ENCODE measurements at places on chromosomes 5 and 9.

DNA sequence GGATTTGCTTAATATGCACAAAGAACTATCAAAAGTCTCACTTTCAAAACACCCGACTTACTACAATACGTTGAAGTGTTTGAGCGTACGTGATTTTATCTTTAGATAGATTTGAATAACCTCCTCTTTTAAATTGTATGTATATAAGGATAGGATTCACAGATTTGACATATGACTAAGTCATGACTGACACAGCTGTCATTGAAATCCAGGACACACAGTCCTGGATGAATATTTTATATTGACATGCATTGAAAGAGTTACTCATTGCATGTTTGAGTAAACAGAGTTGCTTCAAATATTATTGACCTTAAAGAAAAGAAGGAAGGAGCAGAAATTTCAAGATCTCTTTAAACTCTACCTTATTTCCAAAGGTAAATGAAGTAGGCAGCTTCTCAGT lies 3.3 kb downstream of the MUSK start:
- no peak for DNase-seq

DNA sequence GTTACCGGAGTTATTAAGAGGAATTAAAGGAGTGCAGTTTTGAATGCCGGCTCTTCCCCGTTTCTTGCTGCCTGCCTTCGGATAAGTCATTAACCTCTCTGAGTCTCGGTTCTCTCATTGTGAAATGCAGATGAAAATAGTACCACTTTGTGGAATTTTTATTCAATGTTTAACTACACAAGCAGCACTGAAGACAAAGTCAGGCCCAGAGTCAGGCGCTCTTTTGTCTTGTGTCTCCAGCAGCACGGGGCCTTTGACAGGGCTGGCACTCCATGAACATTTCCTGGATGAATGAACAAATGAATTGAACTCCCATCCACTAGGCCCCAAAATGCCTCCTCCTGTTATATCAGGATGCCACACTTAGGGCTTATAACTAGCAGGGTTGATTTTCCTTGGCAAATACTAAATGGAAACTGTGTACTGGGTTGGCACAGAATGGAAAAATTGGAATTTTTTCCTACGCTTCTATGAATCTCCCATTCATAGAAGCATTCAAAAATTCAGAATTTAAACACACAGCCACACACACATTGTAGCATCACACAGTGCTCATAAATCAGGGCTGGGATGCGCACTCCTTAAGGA lies 332.8 kb downstream of the MLLT3 start:
- DNase-seq, result no peak

- DNase-seq, result no peak
Measured at GRCh38 chr5:158045696-158046095, 186.8 kb upstream of the CLINT1 start.

DNA sequence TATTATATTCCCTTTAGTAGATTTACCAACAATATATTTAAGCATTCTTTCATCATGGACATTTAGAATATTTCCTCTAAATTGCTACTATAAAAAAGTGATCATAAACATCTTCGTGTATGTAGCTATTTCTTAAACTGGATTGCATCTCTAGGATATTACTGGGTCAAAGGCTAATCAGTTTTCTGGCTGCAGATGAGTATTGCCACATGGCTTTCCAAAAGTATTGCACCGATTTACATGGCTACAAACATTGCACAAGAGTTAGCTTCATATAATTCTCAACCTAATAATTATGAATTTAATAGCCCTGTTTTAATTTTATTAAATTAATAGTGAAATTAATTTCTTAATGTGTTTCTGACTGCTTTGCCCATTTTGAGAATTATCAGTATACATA lies 183.4 kb downstream of the DMRT2 start:
- DNase-seq, result no peak

DNA sequence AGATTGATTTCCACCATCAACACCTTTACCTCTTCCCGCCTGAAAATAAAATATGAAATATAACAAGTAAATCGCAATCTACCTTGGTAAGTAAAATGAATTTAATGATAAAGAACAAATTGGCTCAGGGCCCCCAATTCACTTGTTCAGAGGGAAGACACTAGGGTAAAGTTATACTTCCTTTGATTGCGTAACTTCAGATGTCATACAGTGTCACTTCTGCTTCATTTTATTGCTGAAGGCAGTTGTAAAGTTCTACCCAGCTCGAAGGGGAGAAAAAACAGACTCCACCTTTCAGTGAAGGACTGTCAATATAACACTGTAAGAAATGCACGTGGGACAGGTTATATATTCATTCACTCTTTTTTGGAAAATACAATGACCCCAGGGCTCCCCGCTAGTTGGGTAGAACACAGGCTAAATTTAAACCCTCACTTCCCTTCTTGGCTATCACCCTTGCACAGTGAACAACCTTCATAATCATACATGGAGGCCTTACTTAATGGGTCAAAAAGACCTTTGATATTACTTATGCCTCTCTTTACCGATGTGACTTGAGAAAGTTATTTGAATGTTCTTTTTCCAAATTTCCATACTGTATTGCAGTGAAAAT lies 848.8 kb downstream of the MAT2B start:
- DNase-seq, result no peak

GRCh38 chr9:84493284-84493947 lies 152.9 kb upstream of the SLC28A3 start:
- DNase-seq, result no peak

- DNase-seq, result peak; percentile 59
Measured at GRCh38 chr5:35803191-35803651, 53.5 kb upstream of the IL7R start.

- DNase-seq, result no peak
Measured at GRCh38 chr5:137575847-137576246, 76.7 kb upstream of the SPOCK1 start.

- DNase-seq, result no peak
Measured at GRCh38 chr9:14151451-14151850, 162.5 kb downstream of the NFIB start.

- no peak for DNase-seq
Measured at GRCh38 chr9:131923132-131923671, 156.5 kb downstream of the MED27 start.

All from astrocyte of the hippocampus (primary cell).